ENCODE measurements at places on chromosomes 5 and 9. TPM values are rescaled to one million over a fixed set of nuclear protein-coding genes. Genes with fewer than 3 reads are reported as not detected.

- no peaks in the 10 kb centered on the region for H3K4me1 ChIP-seq
- H3K36me3 ChIP-seq, result no peaks in the 10 kb centered on the region
- H3K4me3 ChIP-seq, result no peak overlapping the region
- no peaks in the 10 kb centered on the region for H3K27me3 ChIP-seq
- DNase-seq, result no peak
- no peak overlapping the region for H3K27ac ChIP-seq
These were observed 48.3 kb downstream of the SPRY4 start for GRCh38 chr5:142276517-142276916.

DNA sequence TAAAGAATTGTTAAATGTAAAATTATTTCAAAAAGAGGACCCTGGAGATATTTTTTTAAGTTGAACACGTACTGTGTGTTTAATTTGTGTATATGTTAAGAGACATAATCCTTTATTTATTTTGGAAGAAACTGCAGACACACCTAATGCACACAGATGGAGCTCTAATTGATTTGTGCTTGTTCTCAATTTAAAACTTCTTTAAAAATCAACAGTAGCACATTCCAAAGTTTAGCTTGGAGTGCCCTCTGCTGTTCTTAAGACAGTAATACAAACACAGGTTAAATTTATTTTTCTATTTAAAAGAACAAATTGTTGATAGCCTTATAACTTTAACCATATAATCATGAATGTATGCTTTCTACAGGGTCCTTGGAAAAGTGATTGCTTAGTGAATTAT, 277.6 kb upstream of the ADAMTS16 start:
- no peaks in the 10 kb centered on the region for H3K27me3 ChIP-seq
- H3K27ac ChIP-seq, result no peak overlapping the region
- H3K36me3 ChIP-seq, result no peaks in the 10 kb centered on the region
- DNase-seq, result peak; percentile 66
- H3K4me3 ChIP-seq, result no peak overlapping the region
- H3K4me1 ChIP-seq, result no peaks in the 10 kb centered on the region

DNA sequence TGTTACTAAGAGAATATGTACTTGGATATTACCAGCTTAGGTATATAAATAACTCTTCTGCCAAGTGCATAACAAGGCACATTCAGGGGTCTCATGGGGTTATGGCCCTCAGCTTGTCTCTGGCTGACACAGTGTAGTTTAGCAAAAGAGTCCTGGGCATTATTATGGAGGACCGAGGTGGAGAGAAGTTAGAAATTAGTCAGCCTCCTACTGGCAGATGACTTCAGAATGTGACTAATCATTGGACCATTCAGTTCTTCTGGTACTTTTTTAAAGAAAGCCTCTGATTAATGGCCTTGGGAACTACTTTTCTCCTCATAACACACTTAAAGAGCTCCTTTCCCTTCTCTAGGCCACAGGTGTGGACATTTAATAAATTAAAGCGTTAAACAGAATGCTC, 178.9 kb downstream of the SH3GL2 start:
- peak; percentile 38 for DNase-seq
- no peak overlapping the region for H3K27ac ChIP-seq
- H3K4me1 ChIP-seq, result no peaks in the 10 kb centered on the region
- H3K27me3 ChIP-seq, result no peaks in the 10 kb centered on the region

DNA sequence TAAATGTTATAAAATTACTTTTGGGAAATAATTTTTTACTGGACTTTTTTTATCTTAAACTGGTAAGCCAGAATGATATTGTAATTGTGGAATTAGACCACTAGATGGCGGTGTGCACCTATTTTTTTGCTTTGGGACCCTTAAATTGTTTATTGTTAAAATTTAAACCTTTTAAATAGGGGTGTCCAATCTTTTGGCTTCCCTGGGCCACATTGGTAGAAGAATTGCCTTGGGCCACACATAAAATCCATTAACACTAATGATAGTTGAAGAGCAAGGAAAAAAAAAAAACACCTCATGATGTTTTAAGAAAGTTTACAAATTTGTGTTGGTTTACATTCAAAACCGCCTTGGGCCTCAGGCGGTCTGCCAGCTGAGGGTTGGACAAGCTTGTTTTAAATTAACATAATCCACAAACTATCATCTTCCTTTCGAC, 28.4 kb upstream of the GADD45G start:
- peaks cover 8% of the 10 kb centered on the region for H3K27me3 ChIP-seq
- H3K4me1 ChIP-seq, result no peaks in the 10 kb centered on the region
- H3K36me3 ChIP-seq, result no peaks in the 10 kb centered on the region
- peak; percentile 25 for DNase-seq

GRCh38 chr9:38626006-38626405, 5.6 kb upstream of the ANKRD18A start:
- H3K27ac ChIP-seq, result no peak overlapping the region
- no peak for DNase-seq
- H3K36me3 ChIP-seq, result no peaks in the 10 kb centered on the region
- H3K4me3 ChIP-seq, result no peak overlapping the region
- H3K27me3 ChIP-seq, result peaks cover 30% of the 10 kb centered on the region
- no peaks in the 10 kb centered on the region for H3K4me1 ChIP-seq

DNA sequence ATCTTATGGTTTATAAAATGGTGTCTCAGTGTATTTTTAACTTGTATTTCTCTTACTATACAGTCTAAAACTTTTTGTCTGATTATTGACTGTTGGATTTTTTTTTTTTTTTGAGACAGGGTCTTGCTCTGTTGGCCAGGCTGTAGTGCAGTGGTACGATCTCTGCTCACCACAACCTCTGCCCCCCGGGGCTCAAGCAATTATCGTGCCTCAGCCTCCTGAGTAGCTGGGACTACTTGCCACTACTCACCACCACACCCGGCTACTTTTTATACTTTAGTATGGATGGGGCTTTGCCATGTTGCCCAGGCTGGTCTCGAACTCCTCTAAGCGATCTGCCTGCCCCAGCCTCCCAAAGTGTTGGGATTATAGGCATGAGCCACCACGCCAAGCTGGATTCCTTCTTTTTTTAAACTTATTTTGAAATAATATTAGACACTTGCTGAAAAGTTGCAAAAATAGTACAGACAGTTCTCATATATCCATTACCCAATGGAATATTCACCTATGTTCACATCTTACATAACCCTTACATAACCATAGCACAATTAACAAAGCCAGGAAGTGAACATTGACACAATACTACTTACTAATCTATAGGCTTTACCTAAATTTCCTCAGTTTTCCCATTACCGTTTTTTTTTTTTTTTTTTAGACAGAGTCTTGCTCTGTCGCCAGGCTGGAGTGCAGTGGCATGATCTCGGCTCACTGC, 47.2 kb downstream of the STOM start:
- peak overlapping the region; percentile 92 for H3K27ac ChIP-seq
- no peak for DNase-seq
- H3K27me3 ChIP-seq, result no peaks in the 10 kb centered on the region
- peaks cover 33% of the 10 kb centered on the region for H3K4me1 ChIP-seq

GRCh38 chr5:152689250-152689711, 284.2 kb upstream of the NMUR2 start:
- no peak for DNase-seq
- H3K36me3 ChIP-seq, result no peaks in the 10 kb centered on the region
- H3K4me1 ChIP-seq, result peaks cover 9% of the 10 kb centered on the region
- no peak overlapping the region for H3K4me3 ChIP-seq
- H3K27ac ChIP-seq, result no peak overlapping the region

- no peak overlapping the region for H3K4me3 ChIP-seq
- H3K27ac ChIP-seq, result no peak overlapping the region
- no peak for DNase-seq
- H3K36me3 ChIP-seq, result no peaks in the 10 kb centered on the region
- H3K4me1 ChIP-seq, result peaks cover 9% of the 10 kb centered on the region
These were observed 27.9 kb upstream of the GALNT10 start for GRCh38 chr5:154162539-154163151.

DNA sequence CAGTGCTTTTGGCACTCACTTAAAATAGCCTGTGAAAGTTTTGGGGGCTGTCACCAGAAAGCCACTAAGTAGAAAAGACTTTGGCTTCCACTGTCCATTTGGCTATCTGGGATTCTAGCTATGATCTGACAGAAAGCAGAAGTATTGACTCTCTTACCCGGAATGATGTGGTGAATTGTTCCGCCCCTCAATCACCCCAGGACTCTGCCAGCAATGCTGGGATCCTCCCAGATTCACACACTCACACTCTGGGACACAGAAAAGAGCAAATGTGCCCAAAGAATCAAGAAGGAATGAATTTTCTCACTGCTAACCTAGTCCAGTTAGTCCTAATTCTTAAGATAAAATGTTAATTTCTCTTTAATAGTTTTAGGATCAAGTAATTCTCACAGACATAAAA, 576.9 kb downstream of the BNC2 start:
- no peaks in the 10 kb centered on the region for H3K27me3 ChIP-seq
- H3K27ac ChIP-seq, result no peak overlapping the region
- H3K4me3 ChIP-seq, result no peak overlapping the region
- H3K4me1 ChIP-seq, result peaks cover 19% of the 10 kb centered on the region

GRCh38 chr5:427415-428087, 15.4 kb upstream of the EXOC3 start:
- H3K36me3 ChIP-seq, result peaks cover 6% of the 10 kb centered on the region
- peaks cover 14% of the 10 kb centered on the region for H3K4me1 ChIP-seq
- no peak for DNase-seq
- H3K4me3 ChIP-seq, result no peak overlapping the region
- H3K27ac ChIP-seq, result no peak overlapping the region

DNA sequence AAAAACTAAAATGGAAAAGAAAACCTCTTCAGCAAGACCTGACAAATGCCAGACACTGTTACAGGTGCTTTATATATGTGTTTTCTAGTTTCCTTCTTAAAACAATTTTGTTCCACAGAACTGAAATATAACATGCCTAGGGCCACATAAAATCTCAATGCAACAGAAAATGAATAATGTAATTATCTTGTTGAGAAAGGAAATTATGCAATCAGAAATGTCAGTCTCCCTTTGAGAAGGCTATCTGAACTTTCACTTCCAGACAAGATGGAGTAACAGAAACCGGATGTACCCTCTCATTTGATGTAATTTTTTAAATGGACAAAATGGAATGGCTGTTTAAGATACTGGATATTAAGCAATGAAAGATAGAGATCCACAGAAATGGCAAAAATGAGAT, 79.2 kb downstream of the AGTPBP1 start:
- no peak overlapping the region for H3K27ac ChIP-seq
- no peak for DNase-seq
- H3K4me1 ChIP-seq, result no peaks in the 10 kb centered on the region
- H3K27me3 ChIP-seq, result no peaks in the 10 kb centered on the region
- H3K4me3 ChIP-seq, result no peak overlapping the region
- 0 out of 2 replicates have a peak, but pooled peaks cover 2% of the 10 kb centered on the region for H3K36me3 ChIP-seq

DNA sequence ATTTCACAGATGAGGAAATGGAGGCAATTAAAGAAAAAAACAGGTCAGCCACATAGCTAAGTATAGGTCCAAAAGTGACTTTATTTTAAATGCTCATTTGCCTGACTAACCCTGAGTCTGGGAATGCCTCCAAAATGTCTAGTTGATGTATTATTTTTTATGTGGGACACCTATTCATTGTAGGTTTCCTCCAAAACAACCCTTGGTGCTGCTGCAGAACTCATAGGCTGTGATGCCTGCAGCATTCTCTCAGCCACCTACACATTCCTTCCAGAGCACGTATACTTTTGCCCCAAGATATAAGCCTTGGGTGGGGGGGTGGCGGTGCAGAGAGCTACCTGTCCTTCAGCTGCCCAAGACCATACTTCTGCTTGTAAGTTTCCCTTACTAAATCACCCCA, 77.4 kb downstream of the MSX2 start:
- H3K36me3 ChIP-seq, result no peaks in the 10 kb centered on the region
- H3K4me1 ChIP-seq, result peaks cover 17% of the 10 kb centered on the region
- H3K27ac ChIP-seq, result no peak overlapping the region
- H3K4me3 ChIP-seq, result no peak overlapping the region

- H3K27me3 ChIP-seq, result peaks cover 3% of the 10 kb centered on the region
- no peak for DNase-seq
- no peaks in the 10 kb centered on the region for H3K36me3 ChIP-seq
- no peak overlapping the region for H3K27ac ChIP-seq
- H3K4me1 ChIP-seq, result no peaks in the 10 kb centered on the region
These were observed 21.1 kb downstream of the CARTPT start for GRCh38 chr5:71740015-71740753.

DNA sequence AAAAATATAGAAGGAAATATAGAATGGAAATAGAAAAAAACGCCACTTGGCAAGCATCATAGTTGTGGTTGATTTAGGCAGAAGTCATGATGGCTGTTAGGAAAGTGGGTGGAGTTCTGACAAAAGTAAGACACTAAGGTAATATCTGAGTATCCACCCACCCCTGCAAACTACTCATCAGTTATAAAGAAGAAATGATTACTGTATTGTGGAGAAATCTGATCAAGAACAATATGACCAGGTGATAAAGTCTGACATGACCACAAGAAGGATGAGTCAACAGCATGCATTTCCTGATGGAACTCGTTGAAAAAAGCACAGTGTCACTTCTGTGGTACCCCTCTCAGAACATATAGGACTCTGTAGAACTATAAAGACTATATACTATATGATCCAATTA, 343.4 kb upstream of the PAPPA start:
- no peaks in the 10 kb centered on the region for H3K4me1 ChIP-seq
- no peak for DNase-seq
- no peaks in the 10 kb centered on the region for H3K36me3 ChIP-seq
- H3K4me3 ChIP-seq, result no peak overlapping the region
- no peaks in the 10 kb centered on the region for H3K27me3 ChIP-seq

GABRA1 gene
- not detected for polyA plus RNA-seq

GRCh38 chr9:123568691-123569688, 213.0 kb downstream of the CRB2 start:
- peak overlapping the region; percentile 41 for H3K4me3 ChIP-seq
- H3K27me3 ChIP-seq, result no peaks in the 10 kb centered on the region
- peaks cover 13% of the 10 kb centered on the region for H3K4me1 ChIP-seq
- no peaks in the 10 kb centered on the region for H3K36me3 ChIP-seq
- peak; percentile 50 for DNase-seq

DNA sequence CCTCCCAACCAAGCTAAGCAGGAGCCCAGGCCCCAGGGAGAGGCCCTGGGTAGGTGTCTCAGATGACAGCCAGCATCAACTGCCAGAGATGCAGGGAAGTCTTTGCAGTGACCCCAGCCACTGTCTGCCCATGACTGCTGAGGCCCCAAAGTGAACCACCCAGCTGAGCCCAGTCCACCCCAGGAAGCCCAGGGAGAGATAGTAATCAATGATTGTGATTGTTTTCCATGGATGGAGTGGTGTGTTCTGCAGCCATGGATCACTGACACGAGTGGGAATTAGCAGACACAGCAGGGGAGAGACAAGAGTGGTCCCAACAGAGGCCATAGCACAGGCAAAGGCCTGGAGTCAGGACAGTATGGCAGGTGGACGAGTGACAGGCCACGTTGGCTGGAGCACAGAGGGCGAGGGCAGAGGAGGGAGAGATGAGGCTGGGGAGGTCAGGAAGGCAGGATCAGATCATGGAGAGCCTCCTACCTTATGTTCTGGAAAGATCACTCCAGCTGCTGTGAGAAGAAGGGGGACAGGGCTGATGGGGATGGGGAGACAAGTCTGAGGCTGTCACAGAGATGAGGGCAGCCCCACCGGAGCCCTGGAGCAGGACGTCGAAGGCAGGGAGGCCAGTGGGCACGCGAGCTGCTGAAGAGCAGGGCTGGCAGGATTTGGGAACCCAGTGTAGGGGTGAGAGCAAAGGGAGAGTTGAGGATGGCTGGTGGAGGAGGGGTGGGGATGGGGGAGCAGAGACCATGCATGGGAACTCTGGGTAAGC, 14.5 kb downstream of the ABO start:
- H3K27me3 ChIP-seq, result peaks cover 10% of the 10 kb centered on the region
- H3K4me3 ChIP-seq, result no peak overlapping the region
- DNase-seq, result no peak
- H3K27ac ChIP-seq, result no peak overlapping the region
- H3K36me3 ChIP-seq, result no peaks in the 10 kb centered on the region
- no peaks in the 10 kb centered on the region for H3K4me1 ChIP-seq

MCTP1 gene
- 0.08 TPM for polyA plus RNA-seq

ICE1 gene
- polyA plus RNA-seq, result 12.2 TPM

Data from GM23248 (cell line).